LHCN-M2 (cell line): ENCODE measurements at places on chromosomes 4 and X. TPM values are rescaled to one million over a fixed set of nuclear protein-coding genes. Genes with fewer than 3 reads are reported as not detected.

DNA sequence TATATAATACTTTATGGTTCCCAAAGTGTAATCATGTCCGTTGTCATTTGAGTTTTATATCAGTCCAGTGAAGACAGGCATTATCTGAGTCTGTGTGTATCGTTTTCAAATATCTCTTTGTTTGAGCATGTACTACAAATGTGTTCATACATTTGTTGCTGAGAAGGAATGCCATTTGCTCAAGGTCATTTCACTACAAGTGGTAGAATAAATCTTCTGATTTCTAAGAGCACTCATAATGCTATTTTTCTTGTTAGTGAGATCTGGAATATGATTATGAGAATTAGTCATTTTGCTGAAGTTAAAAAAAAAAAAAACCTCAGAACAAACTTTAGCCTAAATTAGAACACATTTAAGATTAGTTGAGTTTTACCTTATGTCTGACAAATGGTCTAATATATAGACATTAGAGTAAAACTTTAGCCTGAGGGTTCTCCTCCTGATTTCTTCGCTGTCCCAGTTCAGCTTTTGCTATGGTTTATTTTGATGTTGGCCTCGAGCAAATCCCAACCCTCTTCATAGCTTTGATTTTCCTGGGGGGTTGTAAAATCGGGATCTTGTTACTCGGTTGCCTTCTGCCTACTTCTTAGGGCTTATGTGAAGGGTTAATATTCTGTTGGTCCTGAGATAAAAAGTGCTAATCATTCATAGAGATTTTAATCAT lies 87.1 kb downstream of the TMEM131L start:
- no peak for DNase-seq

DNA sequence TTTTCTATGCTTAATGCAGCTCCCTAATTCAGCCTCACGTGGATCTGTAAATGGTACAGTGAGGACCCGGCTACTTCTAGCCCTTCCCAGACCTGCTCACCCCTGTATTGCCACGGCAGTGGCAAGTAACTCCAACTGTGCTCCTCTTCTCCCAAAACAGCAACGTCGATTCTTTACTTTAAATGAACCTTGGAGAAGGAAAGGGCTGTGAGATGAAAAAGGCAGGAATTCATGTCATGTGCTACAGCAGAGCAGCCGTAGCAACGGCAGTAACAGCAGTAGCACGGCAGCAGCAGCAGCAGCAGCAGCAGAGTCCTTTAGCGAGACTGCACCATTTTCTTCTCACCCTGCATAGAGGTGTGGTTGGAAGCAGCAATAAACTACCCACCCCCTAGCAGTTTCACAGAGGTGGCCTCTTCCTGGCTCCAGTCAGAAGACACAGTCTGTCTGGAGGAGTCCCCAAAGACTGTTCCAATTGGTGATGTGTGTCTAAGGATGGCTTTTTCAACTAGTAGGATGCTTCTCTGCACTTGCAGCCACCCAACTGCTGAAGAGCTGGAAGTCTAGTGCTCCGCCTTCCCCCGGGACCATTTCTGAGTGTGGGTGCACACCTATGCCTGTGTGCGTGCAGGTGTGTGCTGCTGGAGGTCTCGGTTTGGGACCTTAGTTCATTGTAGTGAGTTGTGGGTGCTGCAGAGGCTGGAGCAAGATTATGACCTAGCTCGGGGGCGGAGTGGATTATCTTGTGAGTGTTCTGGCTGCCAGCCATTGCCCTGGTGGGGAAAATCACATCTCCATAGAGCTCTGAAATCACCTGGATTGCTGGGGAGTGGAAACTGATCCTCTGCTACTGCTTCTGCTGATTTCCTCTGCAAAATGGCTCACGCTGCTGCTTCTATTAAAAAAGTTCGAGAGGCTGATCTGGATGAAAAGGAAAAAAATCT lies 67.2 kb downstream of the ANK2 start:
- DNase-seq = no peak

GRCh38 chrX:155682834-155683233 lies 70.1 kb upstream of the TMLHE start:
- no peak for DNase-seq

DNA sequence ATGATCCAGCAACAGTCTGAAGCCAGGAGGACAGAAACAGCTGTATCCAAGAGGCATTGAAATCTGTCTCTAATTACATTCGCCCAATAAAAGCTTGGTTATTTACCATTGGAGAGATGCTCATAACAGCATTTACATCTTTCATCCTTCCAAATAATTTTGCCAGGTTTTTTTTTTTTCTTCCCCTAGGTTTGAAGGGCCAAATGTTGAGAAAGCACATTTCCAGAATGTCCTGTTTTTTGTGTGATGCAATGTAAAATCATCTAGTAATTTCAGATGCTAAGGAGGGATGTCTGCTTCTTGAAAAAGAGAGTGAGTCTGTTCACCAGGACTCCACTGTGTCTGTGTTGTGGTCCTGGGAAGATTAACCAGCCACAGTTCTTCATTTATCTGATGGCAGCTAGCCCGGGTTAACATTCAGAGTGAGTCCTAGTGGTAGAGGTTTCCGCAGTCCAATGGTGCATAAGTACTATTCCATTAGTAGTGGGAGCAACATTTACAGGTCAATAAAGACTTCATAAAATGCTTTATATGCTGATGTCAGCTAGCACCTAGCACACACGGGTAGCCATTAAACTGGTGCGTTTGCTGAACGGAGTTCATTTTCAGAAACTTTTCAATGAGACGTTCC lies 406.8 kb downstream of the STIM2 start:
- DNase-seq = no peak

DNA sequence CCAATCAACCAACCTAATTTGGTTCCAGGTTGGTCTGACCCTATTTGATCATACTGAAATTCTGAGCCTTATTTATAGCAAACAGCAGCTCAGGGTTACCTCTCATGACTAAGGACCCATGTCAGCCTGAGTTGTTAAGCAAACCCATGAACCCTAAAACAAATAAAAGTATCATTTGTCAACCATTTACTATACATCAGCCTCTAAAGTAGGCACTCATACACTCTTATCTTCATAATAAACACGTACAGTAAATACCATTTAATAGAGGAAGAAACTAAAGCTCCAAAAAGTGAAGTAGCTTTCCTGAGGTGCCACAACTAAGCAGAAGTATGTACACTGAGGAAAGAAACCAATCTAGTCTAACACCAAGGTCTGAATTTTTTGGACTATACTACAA lies 25.2 kb downstream of the MANBA start:
- DNase-seq = no peak

GRCh38 chr4:74244049-74244448 lies 64.2 kb upstream of the EPGN start:
- DNase-seq = no peak

SOWAHD gene
- total RNA-seq = 0.51 and 0.69 TPM in 2 replicates

GRID2 gene
- total RNA-seq = not detected in 2 replicates

PDLIM5 gene
- 63.6 and 73.1 TPM in 2 replicates for total RNA-seq
